ENCODE measurements at places on chromosomes 6 and 20.

- DNase-seq = no peak
Measured at GRCh38 chr6:86963352-86963751, 26.0 kb downstream of the HTR1E start.

GRCh38 chr6:38171997-38172738 is 352.6 kb downstream of the ZFAND3 start:
- DNase-seq = no peak

- no peak for DNase-seq
Measured at GRCh38 chr6:3176562-3177355, 19.4 kb upstream of the TUBB2A start.

GRCh38 chr20:50196248-50196647 is 5.6 kb downstream of the CEBPB start:
- no peak for DNase-seq

- no peak for DNase-seq
Measured at GRCh38 chr20:12466915-12467314, 541.9 kb upstream of the SPTLC3 start.

DNA sequence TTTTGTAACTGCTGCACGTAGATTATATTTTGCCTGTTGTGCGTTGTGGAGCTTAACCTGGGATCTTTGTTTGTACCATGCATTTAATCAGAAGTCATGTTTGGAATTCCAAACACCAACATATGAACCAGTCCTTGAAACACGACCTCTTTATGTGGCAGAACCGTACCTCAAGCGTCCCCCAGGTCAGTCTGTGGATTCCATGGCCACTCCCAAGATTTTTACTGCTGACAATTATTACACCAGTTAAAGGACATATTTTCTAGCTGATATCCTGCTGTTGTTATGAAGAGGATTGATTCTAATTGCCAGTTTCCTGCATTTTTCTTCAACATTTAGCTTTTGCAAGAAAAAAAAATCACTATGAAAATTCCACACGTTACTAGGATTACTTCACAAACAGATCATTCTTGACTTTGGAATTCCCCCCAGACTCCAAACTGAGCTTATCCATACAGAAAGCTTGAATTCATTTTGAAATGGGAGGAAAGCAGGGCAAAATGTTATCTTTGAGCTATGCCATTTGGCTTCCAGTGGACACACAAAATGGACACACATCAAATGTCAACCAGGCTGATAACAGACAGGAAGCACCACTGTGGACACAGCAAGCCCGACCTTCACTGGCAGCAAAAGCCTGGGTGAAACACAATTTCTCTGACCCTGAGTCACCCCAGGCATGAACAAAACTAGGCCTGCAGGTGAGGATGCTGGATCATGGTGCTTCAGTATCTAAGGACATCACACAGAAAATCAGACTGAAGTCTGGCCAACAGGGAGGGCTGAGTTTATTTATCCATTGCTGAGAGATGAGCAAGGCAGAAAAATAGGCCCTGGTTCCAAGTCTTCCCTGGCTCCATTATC is 542.9 kb upstream of the JAG1 start:
- no peak for DNase-seq

GRCh38 chr6:165417278-165417865 is 108.0 kb upstream of the C6orf118 start:
- DNase-seq = no peak

GRCh38 chr6:63486196-63486595 is 86.1 kb upstream of the LOC128125822 start:
- no peak for DNase-seq

GRCh38 chr20:58251979-58252591 is 23.6 kb upstream of the ANKRD60 start:
- no peak for DNase-seq

- DNase-seq = no peak
Measured at GRCh38 chr6:153553627-153554026, 422.5 kb upstream of the RGS17 start.

GRCh38 chr6:134223796-134224420 is 94.0 kb downstream of the SGK1 start:
- no peak for DNase-seq

- no peak for DNase-seq
Measured at GRCh38 chr6:169248521-169248971, 5.1 kb downstream of the THBS2 start.

- no peak for DNase-seq
Measured at GRCh38 chr6:170298688-170299087, 7.8 kb upstream of the DLL1 start.

- no peak for DNase-seq
Measured at GRCh38 chr6:137389150-137389704, 105.0 kb downstream of the OLIG3 start.

DNA sequence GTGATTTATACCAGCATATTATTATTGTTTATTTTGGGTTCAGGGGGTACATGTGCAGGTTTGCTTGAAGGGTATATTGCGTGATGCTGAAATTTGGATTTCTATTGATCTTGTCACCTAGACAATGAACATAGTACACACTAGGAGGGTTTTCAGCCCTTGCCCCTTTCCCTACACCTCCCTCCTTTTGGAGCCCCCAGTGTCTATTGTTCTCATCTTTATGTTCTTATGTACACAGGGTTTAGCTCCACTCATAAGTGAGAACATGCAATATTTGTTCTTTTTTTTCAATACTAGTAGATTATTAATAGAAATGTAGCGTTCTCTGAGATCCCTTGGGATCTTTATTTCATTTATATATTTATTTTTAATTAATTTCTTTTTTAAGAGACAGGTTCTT is 79.2 kb upstream of the MRAP2 start:
- no peak for DNase-seq

- no peak for DNase-seq
Measured at GRCh38 chr6:153485072-153485471, 354.0 kb upstream of the RGS17 start.

DNA sequence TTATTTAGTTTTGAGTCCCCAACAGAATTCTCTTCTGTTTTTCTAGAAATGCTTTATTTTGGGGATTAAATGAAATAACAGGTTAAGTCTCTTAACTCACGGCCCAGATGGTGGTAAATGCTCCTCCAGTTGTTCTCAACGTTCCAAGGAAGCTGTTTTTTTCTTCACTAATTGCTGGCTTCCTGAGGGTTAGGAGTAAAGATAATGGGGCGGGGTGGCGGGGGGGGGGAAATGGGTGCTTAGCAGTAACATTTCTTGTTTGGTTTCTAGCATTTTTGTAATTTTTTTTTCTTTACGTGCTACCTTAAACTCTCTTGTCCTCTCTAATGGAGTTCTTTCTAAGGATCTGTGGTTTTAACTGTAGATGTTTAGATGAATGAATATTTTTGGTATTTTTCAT is 2.2 kb downstream of the SRSF3 start:
- DNase-seq = no peak

DNA sequence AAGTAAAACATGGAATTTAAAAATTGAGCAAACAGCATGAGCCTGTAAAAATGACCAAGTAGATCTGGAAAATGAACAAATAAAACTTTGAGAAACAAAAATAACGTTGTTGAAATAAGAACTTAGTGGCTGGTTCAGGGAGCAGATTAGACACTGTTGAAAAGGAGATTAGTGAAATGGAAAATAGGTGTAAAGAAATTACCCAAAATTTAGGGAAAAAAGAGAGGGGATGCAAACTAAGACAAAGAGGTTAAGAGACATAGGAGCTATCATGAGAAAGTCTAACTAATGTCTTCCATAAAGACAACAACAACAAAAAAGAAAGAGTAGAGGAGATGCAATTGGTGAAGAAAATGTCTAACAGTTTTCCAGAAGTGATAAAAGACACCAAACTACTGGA is 29.0 kb downstream of the APCDD1L start:
- DNase-seq = no peak

GRCh38 chr6:113763311-113763766 is 93.8 kb upstream of the MARCKS start:
- DNase-seq = no peak

GRCh38 chr20:3651204-3651962 is 11.8 kb downstream of the GFRA4 start:
- no peak for DNase-seq

GRCh38 chr20:41260734-41261220 is 56.8 kb downstream of the ZHX3 start:
- no peak for DNase-seq

GRCh38 chr6:47698342-47698787 is at the start of gene ADGRF4:
TSS of gene ADGRF4 (plus strand) at chr6:47698580. CDS start at chr6:47707246, 8,666 bp downstream.
- DNase-seq = no peak

GRCh38 chr6:35295521-35296315 is 1.9 kb upstream of the DEF6 start:
- DNase-seq = no peak

GRCh38 chr20:1908191-1908590 is 13.0 kb downstream of the SIRPA start:
- no peak for DNase-seq

DNA sequence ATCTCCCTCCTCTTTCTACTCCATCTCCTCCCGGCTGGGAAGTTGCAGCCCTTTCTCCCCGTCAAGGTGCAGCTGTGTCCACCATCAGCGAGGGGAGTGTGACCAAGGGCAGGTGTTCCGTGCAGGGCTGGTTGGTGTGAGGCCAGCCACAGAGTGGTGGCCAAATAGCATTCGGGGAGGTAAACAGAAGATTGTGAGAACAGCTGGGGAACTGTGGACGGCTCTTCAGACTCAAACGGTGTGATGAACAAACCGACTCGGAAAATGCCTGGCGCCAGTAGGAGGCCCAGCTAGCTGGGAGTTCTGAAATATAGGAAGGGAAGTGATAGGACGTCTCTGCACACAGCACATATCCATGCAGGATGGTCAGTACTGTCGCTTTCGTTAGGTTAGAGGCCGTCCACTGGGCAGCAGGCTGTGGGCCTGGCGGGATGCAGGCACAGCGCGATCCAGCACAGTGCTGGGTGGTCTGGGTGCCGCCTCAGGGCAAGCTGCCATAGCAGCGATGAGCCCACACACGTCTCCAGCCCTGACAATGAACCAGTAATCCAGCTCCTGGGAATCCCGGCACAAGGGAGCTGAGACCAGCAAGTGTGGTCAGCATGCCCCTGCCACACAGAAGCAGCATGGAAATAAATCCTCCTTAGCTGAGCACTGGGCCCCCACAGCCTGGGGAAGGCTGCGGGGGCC is 258.1 kb downstream of the TAF4 start:
- DNase-seq = no peak

DNA sequence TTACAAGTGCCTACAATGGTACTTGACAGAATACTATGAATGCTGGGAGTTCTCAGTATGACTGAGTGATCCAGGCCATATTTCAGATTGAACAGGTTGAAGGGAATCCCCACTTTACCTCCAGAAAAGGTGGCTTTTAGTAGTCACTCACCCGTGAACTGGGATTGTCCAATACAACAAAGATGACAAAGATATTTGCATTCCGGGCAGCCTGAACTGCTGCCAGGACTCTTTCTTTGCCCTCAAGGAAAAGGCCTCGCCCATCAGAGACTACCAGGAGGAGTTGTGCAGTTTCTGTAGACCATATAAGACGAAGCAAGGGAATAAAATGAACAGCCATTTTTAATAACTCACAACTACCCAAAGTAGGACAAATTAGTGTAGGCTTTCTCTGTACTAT is 6.3 kb upstream of the LYRM2 start:
- DNase-seq = no peak

DNA sequence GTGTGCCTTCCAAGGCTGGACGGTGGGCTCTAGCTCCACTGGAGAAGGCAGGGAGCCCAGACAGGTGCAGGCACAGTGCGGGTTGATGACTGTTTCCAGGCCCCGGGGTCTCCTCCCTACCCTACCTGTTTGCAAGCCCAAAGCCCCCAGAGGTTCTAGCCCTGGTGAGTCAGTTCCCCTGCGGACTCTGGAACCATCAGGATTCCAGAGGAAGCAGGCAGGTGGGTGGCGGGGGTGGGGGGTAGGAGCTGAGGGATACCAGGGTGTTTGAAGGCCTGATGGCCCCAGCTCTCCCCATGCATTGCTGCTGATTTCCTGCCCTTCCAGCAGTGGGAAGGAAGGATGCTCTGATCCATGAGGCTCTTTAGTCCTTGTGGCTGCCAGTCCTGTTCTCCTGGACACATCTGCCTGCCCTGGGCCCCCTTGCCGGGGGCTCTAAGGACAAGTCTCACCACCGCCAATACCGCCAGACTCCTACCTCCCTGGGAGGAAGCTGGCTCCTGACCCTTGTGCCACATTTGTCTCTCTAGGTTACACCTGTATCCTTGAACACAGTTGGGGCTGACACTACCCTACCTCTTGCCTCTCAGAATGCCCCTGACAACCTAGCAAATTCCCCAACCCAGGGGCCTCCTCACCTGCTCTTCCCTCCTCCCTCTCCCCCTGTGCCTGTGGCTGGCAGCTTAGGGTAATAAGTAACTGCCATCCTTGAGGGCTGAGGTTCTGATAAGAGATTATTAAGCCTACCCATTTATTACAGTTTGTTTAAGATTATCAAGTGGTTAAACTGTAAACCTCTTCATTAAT is 21.7 kb downstream of the KCNK5 start:
- no peak for DNase-seq

- DNase-seq = no peak
Measured at GRCh38 chr20:21342656-21343345, 39.7 kb downstream of the XRN2 start.

All from NCI-H1930 (cell line).